ENCODE measurements at places on chromosomes 7 and 10. TPM values are rescaled to one million over a fixed set of nuclear protein-coding genes. Genes with fewer than 3 reads are reported as not detected.

DNA sequence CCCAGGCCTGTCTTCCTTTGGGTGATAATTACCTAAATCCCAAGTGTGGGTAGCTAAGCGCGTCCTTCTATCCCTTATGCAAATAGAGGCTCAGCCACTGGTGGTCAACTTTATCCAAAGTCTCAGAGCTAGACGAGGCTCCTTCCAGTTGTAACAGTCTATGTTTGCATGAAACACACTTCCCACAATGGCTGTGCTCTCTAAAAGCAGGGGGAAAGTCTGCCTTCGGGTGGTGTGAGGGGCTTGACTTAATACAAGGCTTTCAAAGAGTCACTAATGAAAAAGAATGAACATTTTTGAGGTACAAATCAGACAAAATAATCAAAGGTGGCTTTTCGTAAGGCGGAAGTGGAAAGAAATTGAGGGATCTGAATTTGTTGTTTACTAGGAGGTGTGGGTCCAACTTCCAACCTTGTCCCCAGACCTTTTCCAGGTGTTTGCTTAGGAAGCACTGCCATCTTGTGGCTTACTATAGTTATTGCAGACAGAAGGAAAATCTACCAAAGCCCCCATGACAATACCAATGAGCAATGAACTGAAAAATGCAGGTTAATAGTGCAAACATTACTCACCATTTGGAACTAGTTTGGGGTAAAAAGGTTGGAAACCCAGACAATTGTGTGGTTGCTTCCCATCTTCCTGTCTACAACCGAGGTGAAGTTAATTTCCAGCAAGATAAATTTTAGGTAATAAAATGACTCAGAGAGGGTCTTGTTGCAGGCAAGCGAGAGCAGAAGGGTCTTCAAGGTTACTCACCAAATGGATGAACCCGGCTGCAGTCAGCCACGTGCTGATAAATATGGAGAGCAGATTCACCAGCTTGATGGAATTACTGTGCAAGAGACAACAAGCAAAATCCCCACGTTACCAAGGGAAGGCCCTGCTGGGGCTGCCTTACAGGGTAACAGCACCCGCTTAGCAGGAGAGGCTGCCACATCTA lies 525.7 kb downstream of the KCNMA1 start:
- DNase-seq = peak; percentile 76

- DNase-seq = no peak
Observed at GRCh38 chr10:89926736-89927135, 225.3 kb downstream of the KIF20B start.

The MRLN gene
- total RNA-seq = not detected

GRCh38 chr7:44288811-44289340 lies 36.5 kb downstream of the CAMK2B start:
- DNase-seq = peak; percentile 44

- DNase-seq = no peak
Observed at GRCh38 chr7:100543586-100543985, 4.6 kb downstream of the AGFG2 start.

The BMPER gene
- total RNA-seq = 66.5 TPM

The MMD2 gene
- not detected for total RNA-seq

The NIPSNAP2 gene
- total RNA-seq = 66.4 TPM

- DNase-seq = no peak
Observed at GRCh38 chr7:140059273-140060242, 3.2 kb downstream of the PARP12 start.

- no peak for DNase-seq
Observed at GRCh38 chr7:80773787-80774508, 135.5 kb downstream of the CD36 start.

DNA sequence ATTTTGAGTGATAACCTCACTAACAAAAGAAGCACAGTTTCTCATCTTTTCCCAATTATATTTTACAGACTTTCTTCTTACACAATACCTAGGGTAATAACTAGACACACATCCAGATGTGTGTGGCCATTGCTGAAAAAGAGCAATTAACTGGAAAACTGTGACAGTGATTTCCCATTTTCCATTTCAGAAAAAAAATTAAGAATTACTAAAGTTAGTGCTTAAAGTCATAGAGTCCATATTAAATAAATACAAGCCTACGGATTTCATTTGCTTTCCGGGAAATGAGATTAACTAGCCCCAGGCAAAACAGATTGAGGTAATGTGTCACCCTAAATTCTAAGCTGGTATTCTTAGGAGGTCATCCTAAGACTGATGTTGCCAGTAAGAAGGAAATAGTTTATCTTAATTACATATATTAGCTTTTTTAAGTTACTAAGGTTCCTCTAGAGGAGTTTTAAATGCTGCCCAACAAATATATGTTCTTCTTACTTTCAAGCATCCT lies 10.2 kb upstream of the MACC1 start:
- DNase-seq = no peak

DNA sequence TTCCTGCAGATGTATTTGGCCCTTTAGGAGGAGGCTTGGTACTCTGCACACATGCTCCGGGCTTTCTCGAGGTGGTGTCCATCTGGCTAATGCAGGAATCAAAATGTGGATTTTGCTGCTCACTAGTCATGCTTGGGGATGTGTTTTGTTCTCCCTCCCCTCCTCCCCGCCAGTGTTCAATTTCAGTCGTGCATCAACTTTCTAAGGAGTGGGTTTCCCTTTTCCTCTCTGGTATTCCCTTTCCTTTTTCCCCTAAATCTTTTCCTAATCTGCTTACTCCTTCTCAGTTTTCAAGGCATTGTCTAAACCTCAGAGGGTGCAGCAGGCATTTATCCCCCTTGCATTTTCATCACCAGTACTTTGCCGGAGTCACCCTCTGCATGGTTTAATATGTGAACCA lies 201.8 kb downstream of the CCDC3 start:
- DNase-seq = no peak

The LHFPL3 gene
- not detected for total RNA-seq

DNA sequence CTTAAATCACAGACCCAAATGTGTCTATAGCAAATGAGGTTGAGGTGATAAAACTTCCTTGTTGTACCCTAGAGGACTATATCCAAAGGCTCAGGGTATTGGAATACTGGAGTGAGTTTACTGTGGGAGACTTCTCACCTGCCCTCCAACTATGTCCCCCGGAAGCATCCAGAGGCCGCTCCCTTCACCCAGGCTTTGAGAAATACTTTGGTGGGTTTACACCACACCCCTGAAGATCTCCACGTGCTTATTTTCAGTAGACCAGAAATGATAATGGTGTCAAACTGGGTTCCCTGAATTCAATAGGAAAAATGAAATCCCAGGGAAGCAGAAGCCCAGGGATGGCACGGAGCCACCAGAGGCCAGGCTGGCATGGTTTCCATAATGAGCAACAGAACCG lies 31.3 kb upstream of the NANOS1 start:
- no peak for DNase-seq

DNA sequence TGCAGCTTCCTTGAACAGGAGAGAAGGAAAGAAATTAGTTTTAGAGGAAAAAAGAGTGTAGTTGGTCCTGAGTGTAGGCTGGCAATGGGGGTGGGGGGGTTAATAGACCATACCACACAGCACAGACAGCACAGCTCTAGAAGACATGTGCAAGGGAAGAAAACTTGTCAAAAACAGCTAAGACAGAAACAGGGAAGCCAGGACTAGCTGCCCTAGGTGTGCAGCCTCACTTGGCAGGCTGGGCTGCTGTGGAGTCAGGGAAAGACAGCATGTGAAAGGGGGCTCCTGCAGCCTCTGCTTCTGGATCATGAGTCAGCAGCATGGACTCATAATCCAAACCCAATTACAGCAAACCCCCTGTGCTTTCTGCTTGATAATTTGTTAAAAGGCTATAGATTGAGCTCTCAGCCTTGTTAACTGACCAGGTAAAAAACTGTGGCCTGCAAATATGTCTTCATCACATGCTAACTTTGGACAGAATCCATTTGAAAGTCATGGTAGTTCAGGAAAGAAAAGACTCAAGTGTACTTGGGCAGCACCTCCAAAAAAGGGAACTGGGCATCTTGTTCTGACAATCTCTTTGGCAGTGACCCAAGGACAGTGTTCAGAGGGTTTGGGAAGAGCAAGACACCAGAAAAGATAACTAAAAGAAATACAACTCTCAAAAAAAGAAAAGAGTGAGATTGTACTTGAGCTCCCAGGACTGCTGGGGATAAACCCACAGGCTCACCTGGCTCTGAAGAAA lies 142.2 kb upstream of the VWC2 start:
- no peak for DNase-seq

GRCh38 chr7:32673275-32673983 lies 178.1 kb downstream of the AVL9 start:
- DNase-seq = no peak

- no peak for DNase-seq
Observed at GRCh38 chr7:33671531-33672262, 233.6 kb upstream of the BMPER start.

DNA sequence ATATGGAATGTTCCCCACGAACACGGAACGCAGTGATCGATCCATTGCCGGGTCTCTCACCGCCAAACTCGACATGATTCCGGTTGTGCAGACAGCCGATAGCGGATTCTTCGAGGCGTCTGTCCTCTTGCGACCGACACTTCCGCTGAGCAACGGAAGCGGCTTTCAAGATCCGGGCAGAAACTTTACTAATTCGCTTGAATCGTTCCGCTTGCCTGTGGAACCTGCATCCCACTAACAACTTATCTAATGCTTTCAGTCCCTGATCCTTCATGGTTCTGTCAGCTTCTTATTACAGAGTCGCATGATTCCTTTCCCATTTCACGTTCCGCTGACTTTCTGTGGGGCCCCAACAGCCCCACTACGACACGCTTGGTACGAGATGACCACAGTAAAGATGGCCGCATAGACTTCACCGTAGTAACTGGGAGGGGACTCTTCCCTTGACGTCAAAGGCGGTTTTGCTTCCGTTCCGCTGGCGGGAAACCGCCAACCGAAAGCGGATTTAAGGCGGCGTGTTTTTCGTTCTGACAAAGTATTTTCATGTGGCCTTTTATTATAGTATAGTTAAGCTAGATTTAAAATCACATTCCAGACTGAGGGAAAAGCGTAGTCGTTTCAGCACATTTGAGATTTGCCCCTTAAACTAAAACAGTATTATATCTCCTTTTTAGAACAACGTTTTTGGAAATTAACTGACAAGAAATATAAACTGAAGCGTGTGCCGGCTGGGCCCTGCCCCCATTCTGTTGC lies at the start of gene CSTF2T:
Gene CSTF2T (minus strand): TSS at position 121 of the 753 bp plus-strand sequence. CDS start 46 bp downstream, at position 75.
- peak; percentile 93 for DNase-seq

- DNase-seq = no peak
Observed at GRCh38 chr7:39062811-39063210, 85.1 kb downstream of the POU6F2 start.

DNA sequence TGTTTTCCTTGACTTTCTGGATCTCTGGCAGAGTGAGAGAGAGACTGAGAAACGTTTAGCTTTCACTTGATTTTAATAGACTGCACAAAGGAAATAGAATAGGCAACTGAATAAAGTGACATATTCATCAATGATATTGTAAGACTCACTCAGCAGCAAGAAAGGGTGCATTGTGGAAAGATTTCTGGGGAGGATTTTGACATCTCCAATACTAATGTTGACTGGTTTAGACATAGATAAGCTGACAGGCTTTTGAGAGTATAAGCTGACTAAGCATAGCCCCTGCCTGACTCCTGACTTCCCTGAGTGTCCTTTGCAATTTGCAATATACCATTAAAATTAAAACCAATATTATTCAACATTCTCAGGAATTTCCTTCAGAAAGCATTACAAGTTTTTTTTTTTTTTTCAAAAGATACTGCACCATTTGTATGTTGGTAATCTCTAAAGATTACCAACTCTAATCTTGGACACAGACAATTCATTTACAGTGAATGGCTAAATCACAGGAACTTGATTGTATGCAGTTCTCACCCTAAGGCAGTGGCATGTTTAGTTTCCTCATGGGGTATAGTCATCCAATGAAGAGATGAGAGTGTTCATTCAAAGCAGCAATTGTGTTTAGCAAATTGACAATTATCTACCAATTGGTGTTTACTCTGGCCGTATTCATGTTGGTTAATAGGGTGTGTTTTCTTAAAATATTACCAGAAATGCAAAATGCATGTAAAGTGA lies 325.6 kb downstream of the SORCS3 start:
- no peak for DNase-seq

DNA sequence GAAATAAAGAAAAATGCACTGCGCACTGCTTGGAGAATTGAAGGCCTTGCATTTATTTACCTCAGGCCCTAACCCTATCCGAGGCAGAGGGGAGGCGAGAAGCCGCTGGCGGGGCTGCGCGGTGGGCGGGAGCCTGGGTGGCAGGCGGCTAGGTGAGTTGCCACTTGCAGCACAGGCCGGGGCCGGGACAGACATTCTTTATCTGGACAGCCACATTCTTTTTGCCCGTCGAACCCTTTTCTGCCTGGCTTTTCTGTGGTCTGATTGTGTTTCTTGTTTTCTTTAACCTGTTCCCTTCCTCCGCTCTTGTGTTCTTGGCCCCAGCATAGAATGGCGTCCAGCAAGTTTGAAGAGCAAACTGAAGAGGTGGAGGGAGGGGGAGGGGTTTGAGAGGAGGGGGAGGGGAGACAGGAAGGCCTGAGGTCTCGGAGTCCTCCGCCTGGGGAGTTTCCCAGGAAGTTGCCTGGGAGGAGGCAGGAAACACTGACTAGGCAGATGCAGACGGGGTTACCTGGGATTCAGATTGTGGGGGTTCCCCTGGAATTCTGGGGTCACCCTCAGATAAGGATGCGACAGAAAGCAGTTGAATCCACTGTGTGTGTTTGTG lies 5.1 kb downstream of the SHH start:
- peak; percentile 83 for DNase-seq

- no peak for DNase-seq
Observed at GRCh38 chr7:50953303-50953702, 170.6 kb upstream of the GRB10 start.

- no peak for DNase-seq
Observed at GRCh38 chr10:126203746-126204145, 184.5 kb downstream of the ADAM12 start.

The TMEM178B gene
- total RNA-seq = 4.1 TPM

The VPS37D gene
- 5.8 TPM for total RNA-seq

DNA sequence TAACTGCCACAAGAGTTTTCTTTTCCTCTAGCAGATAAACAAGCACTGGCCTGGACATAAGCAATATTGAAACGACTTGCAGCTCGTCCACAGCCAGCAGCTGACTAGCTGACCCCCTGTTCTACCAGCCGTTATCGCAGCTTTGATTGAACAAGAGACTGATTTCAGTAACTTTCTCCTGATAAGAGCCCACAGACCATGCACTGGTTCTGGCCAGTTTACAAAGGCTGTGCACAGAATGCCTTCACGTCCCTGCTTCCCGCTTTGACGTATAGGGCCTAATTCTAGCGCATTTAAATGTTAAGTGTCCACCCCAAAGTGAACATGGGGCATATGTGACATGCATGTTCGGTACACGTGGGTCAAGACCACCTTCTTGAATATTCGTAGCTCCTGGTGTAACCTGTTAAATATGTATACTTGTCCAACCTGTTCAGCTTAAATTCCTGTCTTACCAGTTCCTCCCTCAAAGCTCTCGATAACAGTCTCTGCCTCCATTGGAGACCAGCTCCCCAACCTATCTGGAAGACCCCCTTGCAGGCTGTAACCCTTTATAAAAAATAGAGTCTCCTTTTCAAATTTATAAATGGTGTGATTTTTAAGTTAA lies 69.2 kb downstream of the LYZL1 start:
- no peak for DNase-seq
